CD8-positive, alpha-beta T cell (primary cell): ENCODE measurements at places on chromosomes 11 and 22.

DNA sequence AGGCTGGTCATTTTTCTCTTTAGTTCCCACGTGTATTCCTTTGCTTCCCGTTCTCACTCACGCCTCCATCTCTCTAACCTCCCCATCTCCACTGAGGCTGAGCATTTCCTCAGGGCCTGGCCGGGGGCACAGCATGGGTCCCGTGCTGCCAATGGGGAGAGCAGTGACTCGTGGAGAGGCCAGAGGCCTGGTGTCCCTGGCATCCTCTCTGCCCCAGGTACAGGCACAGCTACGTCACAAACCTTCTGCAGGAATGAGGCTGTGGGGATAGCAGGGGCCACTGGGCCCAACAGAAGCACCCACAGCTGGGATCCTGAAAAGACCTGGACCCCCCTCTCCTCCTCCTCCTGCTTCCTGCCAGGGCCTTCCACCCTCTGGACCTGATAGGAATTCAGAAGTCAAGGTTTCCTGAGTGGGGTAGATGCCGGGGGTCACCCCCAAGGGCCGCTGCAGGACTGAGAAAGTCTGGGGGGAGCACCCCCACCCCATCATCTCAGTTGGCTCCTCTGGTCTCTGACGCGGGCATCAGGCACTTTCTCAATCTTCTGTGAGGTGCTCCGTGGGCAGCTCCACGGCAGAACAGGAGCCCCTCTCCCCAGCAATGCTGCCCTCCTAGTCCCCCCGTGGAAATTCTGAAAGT lies 11.8 kb downstream of the PNPLA5 start:
- no peak for DNase-seq

DNA sequence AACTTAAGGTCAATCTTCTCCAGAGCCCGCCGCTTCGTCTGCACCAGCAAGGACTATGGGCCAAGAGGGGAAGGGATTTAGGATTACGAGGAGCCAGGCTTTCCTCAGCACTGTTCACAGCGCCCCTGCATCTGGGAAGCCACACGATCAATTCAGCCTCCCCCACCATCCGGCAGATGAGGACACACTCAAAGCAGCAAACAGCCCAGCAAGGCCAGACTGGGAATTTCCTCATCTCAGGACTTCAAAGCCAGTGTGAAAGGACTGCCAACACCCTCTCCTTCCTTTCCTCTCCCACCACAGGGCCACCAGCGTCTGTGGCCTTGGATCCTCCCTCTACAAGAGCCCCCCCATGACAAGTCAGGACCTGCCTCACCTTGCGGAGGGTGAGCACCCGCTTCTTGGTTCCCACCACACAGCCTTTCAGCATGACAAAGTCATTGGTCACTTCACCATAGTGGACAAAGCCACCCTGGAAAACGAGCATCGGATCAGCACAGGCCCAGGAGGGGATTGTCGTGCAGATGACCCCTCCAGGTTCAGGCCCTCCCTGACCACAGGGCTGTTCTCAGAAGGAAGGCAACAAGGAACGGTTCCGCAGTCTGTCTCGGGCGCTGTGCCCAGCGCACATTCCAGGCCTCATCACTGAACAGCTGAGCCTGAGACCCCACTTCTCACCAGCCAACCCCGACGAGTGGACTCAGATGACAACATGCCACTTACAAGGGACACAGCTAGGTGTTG lies 6.0 kb downstream of the RPL3 start:
- no peak for DNase-seq

DNA sequence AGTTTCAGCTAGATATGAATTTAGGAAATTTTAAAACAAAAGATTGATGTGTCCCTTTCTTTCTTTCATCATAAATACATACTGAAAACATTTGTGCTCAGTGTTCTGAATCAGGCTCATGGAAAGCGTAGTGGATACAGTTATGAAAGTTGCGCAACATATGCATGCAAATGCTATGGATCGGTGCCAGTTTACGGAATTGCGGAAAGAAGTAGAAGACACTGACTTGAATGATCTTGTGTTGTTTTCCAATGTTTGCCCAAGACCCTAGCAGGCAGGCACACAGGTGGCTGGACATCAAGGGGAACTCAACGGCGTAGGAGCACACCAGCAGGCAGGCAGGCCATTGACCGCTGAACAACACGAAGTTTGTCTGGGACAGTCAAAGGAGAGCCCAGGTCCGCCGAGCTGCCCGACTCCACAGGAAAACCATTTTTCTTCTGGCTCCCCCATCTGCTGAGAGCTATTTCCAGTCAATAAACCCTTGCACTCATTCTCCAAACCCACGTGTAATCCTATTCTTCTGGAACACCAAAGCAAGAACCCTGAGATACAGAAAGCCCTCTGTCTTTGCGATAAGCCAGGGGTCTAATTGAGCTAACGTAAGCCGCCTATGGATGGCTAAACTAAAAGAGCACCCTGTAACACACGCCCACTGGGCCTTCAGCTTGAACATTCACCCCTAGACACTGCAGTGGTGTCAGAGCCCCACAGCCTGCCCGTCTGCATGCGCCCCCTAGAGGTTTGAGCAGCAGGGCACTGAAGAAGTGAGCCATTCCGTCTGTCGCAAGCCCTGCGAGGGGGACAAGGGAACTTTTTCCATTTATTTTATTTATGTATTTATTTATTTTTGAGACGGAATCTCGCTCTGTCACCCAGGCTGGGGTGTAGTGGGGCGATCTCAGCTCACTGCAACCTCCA lies 7.4 kb upstream of the BIRC3 start:
- DNase-seq: no peak

- DNase-seq: no peak
Measured at GRCh38 chr22:42626431-42626830, 11.7 kb upstream of the POLDIP3 start.

GRCh38 chr11:13105237-13105844 lies 96.2 kb downstream of the RASSF10 start:
- no peak for DNase-seq

DNA sequence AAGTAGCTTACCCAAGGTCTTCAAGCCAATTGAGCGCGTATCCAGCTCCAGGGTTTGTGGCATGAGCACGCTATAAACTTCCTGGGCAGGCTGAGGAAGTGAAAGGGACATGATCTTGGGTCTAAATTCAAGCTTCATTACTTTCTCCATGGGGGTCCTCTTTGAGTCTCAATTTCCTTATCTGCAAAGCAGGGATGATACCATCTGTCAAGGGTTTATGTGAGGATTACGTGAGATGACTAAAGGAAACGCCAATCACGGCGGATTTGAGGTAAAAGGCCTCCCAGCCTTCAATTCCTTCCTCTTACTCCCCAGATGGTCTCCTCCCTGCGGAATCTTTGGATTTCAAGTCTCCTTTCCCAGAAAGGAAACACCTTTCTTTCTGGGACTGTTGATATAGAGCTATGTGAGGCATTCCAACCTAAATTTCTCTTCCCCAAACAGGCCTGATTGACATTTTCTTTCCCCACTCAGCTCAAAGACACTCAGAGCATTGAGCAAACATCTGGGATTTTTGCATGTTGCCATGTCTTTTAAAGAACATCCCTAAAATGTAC lies 474.4 kb downstream of the INSC start:
- DNase-seq: no peak

GRCh38 chr11:26827567-26828081 lies 105.8 kb upstream of the SLC5A12 start:
- no peak for DNase-seq

GRCh38 chr11:36027731-36028130 lies 83.9 kb downstream of the LDLRAD3 start:
- no peak for DNase-seq

- DNase-seq: peak; percentile 74
Measured at GRCh38 chr11:47399860-47400767, 8.3 kb upstream of the SLC39A13 start.

DNA sequence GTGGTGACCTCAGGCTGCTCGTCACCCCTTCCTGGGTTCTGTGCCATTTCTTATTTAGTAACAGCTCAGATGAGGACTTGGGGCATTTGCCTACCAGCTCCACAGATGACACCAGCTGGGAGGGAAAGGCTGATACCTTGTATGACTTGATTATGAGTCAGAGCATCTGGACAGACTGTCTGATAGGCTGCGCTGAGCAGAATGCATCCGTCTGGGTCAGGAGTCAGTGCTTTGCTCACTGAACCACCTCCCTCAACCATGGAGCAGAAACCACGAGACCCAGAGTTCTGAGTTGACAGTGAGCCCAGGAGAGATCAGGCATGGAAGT lies 6.8 kb downstream of the ST14 start:
- no peak for DNase-seq

GRCh38 chr11:84536456-84536855 lies 1090.7 kb downstream of the DLG2 start:
- no peak for DNase-seq

- DNase-seq: peak; percentile 33
Measured at GRCh38 chr22:26367402-26368245, 61.4 kb upstream of the ASPHD2 start.

- DNase-seq: no peak
Measured at GRCh38 chr22:44797181-44797725, 44.9 kb downstream of the ARHGAP8 start.

GRCh38 chr11:17256512-17256911 lies 20.0 kb upstream of the NUCB2 start:
- DNase-seq: no peak

- DNase-seq: no peak
Measured at GRCh38 chr11:17185938-17186337, 21.8 kb downstream of the PIK3C2A start.

- no peak for DNase-seq
Measured at GRCh38 chr11:125481531-125481930, 14.5 kb downstream of the FEZ1 start.

DNA sequence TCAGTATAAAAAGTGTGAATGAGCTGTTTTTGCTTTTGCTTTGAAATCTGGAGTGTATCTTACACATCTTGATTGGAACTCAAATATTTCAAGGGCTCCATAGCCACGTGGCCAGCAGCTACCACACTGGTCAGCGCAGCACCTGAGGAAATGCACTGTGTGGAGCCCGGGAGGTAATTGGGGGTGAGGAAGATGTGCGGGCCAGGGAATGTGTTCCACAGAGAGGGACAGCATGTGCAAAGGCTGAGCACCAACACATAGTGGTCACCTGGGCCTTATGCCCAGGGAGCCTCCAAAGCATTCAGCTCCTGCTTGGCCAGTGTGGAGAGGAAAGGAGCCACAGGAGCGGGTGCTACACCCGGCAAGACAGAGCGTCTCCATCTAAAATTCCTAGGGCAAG lies 20.8 kb downstream of the RELT start:
- DNase-seq: no peak

- no peak for DNase-seq
Measured at GRCh38 chr11:9726321-9727022, 62.6 kb downstream of the SWAP70 start.

DNA sequence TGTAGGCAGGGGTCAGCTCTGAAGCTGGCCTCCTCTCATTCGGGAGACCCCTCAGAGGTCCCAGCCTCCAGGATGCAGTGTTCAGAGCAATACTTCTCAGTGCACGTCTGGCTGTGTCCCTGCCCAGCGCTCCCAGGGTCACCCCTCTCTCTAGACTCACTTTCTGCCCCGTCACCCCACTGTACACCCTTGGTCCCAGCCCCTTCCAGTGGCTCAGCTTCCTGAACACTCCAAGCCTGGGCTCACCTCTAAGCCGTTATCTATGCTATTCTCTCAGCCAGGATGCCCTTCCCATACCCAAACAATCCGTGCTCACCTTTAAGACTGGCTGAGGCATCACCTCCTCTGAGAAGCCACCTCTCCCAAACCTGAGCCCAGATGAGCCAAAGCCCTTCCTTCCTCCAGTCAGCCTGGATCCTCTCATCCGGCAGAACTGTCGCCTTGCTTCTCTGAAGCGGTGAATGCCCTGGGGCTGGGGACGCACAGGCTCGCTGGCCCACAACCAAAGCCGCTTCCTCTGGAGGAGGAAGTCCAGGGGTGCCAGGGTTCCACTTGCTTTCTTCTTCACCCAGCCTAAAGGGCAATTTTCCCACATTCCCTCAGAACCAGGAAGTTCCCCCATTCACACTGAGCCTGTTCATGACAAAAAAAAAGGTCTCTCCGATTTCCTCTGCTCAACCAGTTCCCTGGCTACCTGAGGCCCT lies 13.7 kb upstream of the CDKN1C start:
- no peak for DNase-seq

DNA sequence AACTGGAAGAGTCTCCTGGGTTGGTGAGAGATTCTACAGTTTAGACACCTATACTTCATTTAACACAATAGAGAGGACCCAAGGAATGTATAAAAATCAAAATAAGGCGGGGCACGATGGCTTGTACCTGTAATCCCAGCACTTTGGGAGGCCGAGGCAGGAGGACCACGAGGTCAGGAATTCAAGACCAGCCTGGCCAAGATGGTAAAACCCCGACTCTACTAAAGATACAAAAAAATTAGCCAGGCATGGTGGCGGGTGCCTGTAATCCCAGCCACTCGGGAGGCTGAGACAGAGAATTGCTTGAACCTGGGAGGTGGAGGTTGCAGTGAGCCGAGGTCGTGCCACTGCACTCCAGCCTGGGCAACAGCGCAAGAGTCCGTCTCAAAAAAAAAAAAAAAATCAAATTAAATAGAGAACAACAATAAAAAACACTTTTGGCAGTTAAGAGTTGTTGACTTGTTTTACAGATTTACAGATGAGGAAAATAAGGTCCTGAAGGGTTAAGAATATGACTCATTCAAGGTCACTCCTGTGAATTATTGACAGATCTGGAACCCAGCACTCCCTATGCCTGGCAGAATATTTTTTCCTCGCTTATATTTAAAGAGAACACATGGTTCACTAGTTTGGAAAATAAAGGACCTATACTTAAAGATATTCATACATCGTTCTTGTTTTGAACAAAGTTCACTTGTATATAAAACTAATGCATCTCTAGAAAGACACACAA lies 5.2 kb downstream of the LGR4 start:
- no peak for DNase-seq

DNA sequence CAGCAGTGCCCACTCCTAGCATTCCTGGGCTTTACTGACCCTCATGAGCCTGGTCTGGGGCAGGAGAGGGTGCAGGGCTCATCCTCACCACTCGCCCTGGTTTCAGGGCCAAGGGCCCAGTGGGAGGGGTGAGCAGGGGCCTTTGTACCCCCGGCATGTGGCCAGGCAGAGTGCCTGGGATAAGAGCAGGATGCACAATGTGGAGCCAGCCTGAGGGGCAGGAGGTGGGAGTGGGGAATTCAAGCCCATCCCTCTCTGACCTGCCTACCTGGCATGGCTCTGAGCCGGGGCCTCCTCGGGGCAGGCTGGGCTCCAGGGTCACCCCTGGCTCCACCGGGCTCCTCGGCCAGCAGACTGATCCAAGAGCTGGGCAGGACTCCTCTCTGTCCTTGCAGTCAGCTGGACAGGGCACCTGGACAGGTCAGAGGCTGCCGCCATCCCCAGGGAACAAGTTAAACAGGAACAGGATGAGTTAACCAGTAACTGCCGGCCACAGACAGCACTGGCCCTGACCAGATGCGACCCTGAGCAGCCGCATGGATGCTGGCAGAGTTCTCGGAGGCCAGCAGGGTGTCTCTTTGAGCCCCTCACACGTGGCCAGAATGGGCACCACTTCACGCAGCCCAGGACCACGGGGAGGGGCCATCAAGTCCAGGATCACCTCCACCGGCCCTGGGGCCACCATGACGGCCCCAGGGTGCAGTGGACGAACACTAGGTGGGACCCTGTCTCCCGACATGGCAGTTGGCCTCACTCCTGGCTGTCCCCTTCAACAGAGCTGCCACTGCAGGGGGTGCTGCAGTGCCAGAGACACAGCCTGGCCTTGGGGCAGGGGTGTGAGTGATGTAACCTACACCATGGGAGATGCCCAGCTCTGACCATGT lies 5.0 kb downstream of the SIGIRR start:
- DNase-seq: no peak

- no peak for DNase-seq
Measured at GRCh38 chr22:37568448-37569008, 8.2 kb downstream of the CDC42EP1 start.
